ENCODE measurements at places on chromosomes 6 and 20.

DNA sequence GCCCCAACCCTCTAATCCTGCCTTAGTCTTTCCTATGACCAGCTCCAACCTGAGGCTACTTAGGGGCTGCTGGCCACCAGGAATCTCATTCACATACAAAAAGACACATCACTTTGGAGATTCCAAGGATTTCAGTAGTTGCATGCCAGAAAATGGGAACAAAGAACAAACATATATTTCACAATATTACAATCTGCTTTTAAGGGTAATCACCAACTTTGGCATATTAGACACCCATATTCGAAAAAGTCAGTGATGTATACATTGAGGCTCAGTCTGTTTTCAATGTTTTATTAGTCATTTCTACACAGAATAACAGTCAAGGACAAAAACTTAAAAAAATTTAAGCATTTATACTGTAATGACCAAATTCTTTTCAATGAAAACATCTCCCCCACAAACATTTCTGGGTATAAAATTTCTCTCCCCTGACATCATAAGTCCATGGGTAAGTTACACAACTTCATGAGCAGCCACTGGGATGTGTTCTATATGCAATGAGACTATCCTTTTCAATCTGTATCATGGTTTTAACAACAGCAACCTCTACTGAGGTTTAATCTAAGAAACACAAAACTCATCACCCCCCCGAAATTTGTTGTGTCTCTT is 103.5 kb downstream of the MAP7 start:
- DNase-seq: no peak

DNA sequence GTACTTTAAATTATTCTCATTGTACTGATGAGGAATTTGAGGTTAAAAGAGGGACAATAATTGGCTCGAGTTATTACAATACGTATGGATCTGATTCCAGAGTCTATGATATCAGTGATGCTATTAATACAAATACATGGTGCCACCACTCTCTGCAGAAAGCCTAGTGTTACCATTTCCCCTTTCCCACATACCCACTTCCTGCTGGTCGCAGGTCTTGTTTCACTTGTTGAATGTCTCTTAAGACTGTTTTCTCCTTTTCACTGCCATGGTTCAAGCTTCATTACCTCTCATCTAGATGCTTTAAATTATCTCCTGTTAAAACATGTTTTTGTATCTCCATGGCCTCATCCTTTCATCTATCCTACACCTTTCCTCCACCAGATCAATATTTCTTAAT is 62.0 kb downstream of the FHL5 start:
- no peak for DNase-seq

GRCh38 chr20:43839793-43840199 is 74.9 kb upstream of the TOX2 start:
- no peak for DNase-seq

GRCh38 chr20:3447321-3447720 is 23.5 kb upstream of the ATRN start:
- DNase-seq: no peak

- no peak for DNase-seq
These were observed 31.8 kb upstream of the DSN1 start for GRCh38 chr20:36805396-36805795.

DNA sequence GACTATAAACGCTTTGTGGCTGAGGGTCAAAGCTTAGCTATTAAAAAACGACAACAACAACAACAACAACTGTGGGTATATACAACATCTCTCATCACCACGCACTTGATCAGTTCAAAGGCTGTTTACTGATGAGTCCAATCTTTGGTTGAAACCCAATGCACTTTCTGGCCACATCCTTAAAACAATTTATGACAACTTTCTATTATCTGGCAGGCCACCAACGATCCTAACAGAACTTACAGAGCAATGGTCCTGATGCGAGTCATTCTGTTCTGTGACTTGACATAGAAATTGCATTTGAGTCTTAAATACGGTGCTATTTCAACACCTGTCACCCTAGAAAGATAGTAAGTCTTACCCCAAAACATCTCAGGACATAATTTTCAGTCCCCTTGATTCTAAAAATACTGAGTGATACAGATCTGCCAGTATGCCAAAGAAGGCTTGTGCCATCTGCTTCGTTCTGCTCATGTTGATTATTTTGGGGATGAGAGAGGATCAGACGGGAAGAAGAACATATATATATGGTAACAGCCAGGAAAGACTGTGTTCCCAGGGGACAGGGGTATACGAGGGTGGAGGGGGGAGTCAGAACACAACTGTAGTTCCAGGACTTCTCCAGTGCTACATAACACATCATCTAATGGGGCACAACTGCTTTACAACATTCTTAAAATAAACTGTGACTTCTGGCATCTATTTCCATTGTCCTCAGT is 55.8 kb downstream of the PLAGL1 start:
- no peak for DNase-seq

DNA sequence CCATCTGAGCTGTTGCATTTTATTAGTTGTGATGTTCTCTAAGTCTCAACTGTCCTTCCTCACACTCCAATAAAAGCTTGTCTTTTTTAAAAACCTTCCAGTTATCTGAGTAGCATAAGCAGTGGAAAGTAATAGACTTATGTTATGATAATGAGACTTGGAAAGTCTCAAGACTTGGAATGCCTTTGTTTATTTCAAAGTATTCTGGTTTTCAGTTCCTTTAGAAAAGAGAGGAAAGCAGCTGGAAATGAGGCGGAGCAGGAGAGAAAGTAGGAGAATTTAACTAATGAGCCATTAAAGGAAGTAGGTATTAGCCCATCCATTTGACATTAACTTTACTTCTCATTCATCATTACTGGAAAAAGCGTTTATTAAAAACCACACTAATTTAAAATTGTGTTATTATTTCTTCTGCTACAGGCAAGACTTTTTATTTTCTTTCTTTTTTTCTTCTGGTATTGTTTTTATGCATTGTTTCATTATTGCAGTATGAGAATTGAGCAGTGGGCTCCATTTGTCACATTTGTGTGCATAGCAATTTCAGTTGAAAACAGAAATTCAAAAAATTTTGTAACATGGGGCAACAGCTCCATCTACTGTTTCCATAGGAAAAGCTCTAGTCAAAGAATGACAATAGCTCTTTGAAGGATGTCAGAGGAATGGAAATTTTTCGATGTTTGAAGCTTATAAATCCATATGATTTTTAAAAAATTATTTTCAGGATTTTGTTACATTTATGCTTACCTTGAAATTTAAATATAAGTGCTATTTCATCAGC is 194.8 kb downstream of the COL9A1 start:
- DNase-seq: peak; percentile 57

DNA sequence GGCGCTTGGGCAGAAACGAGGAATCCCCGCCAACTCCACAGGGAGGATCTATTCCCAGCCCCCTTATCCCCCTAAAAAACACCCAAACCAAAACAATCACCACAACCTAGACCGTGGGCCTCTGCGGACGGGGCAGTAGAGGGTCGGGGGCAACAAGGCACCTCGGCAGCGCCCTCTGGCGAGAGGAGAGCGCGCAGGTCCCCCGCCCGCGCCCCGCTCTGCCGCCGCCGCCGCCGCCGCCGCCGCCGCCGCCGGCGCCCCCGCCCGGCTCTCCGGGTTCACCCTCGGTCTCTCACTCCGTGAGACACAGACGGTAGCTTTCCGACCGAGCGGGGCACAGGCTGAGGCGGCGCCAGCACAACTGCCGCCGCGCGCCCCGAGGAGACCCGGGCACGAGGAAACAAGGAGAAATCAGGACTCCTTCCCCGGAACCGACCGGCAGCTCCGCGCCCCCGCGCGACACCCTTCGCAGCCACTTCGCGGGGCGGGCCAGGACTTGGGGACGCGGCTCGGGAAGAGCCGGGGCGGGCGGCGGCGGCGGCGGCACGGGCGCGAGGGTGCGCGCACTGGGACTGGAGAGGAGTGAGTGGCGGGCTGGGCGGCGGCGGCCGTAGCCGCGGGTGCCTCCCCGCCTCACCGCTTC is at the start of gene SLC35F1:
Gene SLC35F1 (plus strand): TSS at position 307 of the 643 bp plus-strand sequence.
- DNase-seq: peak; percentile 67

GRCh38 chr6:63643862-63644261 is 8.3 kb downstream of the PHF3 start:
- no peak for DNase-seq
